ENCODE measurements at places on chromosomes 3 and 15. TPM values are rescaled to one million over a fixed set of nuclear protein-coding genes. Genes with fewer than 3 reads are reported as not detected.

- no peaks in the 10 kb centered on the region for H3K4me1 ChIP-seq
- no peak overlapping the region for H3K4me3 ChIP-seq
- H3K36me3 ChIP-seq = no peaks in the 10 kb centered on the region
- DNase-seq = no peak
- no peak overlapping the region for H3K27ac ChIP-seq
Measured at GRCh38 chr15:93524432-93524831, 435.4 kb upstream of the RGMA start.

GRCh38 chr3:160747422-160747821 lies 8.6 kb upstream of the PPM1L start:
- no peak overlapping the region for H3K4me3 ChIP-seq
- no peak for DNase-seq

DNA sequence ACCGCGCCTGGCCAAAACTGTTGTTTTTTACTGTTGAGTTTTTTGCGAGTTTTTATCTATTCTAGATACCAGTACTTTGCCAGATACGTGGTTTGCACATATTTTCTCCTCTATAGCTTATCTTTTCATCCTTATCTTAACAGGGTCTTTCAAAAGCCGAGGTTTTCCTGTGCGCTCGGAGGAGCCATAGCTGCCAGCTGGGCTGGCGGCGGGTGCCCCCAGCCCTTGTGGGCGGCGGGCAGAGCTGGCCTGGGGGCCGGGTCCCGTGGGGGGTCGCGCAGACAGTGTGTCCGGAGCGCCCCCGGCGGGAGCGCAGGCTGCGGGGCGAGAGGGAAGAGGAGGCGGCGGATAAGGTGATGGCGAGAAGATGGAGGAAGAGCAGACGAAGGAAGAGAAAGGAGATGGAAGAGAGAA lies 11.1 kb upstream of the EIF4A2 start:
- peak overlapping the region; percentile 77 for H3K27ac ChIP-seq
- no peak for DNase-seq
- no peaks in the 10 kb centered on the region for H3K36me3 ChIP-seq
- H3K4me1 ChIP-seq = peaks cover 16% of the 10 kb centered on the region

CHRNA3 gene
- total RNA-seq = not detected

CFAP161 gene
- total RNA-seq = not detected

DNA sequence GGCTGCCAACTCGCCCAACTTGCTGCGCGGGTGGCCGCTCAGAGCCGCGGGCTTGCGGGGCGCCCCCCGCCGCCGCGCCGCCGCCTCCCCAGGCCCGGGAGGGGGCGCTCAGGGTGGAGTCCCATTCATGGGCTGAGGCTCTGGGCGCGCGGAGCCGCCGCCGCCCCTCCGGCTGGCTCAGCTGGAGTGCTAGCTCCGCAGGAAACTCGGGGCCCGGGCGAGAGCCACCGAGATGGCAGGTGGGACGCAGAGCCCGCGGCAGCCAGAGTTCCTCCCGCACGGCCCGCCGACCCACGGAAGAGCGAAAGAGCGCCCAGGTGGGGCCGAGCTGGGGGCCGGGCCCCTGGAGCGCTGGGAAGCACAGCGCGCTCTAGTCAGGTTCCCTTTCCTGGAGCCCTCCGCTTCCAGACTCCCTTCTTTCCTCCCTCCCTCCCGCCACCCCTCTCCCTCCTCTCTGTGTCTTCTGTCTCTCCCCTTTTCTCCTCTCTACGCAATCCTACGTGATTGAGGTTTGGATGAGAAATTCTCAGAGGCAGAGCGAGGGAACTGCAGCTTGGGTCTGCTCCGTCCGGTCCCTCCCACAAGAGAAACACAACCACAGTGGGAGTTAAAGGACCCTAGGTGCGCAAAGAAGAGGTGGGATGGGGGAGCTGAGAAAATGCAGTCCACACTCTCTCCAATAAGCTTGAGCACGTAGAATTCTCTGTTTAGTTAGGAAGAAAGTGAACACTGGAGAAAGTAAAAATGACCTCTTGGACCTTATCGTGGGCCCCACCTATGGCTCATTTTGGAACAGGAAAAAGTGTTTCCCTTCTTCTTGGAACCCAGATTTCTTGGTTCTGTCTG lies 317.3 kb downstream of the FGF12 start:
- H3K36me3 ChIP-seq = no peaks in the 10 kb centered on the region
- H3K27ac ChIP-seq = no peak overlapping the region
- H3K4me1 ChIP-seq = peaks cover 2% of the 10 kb centered on the region
- H3K27me3 ChIP-seq = peaks cover 52% of the 10 kb centered on the region

ZNF35 gene
- total RNA-seq = 3.5 TPM

DNA sequence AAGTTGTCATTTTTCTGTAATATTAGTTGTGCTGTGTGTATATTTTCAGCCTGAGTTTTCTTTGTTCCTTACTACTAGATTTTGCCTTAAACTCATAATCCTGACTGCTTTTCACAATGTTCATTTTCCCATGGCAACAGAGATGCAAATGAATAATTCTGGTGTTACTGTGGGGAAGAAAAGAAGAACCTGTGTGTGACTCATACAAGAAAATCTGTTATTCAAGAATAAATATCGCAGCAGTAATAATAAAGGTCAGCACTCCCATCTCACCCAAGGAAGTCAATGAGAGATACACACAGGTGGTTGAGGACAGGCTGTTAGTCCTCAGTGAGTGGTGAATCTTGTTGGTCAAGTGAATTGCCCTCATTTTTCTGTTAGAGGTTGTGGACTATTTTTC lies 656.6 kb upstream of the NAALADL2 start:
- H3K27ac ChIP-seq = no peak overlapping the region
- no peak overlapping the region for H3K4me3 ChIP-seq
- no peaks in the 10 kb centered on the region for H3K27me3 ChIP-seq
- no peak for DNase-seq
- no peaks in the 10 kb centered on the region for H3K36me3 ChIP-seq

GRCh38 chr3:190127195-190127594 lies 6.5 kb upstream of the P3H2 start:
- H3K4me1 ChIP-seq = no peaks in the 10 kb centered on the region
- peaks cover 14% of the 10 kb centered on the region for H3K27me3 ChIP-seq
- no peaks in the 10 kb centered on the region for H3K36me3 ChIP-seq
- DNase-seq = no peak

ITIH1 gene
- not detected for total RNA-seq

DNA sequence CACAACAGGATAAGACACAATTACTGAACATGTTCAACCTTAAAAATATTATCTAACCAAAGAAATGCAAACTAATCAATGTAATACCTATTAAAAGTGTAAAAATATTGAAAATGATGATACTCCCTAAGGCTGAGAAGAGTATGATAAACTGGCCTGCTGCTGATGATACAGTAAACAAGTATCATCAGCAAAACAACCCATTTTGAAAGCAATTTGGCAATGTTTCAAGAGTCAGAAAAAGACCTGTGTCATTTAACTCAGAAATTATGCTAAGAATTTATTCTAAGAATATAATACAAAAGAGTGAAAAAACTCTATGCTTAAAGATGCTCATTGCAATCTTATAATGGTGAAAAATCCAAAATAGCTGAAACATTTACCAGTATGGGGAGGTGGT lies 22.1 kb downstream of the CCDC191 start:
- no peak overlapping the region for H3K27ac ChIP-seq
- DNase-seq = no peak
- H3K36me3 ChIP-seq = peaks cover 2% of the 10 kb centered on the region

SLC27A2 gene
- 30.3 TPM for total RNA-seq

FBXW12 gene
- total RNA-seq = not detected

- H3K27me3 ChIP-seq = no peaks in the 10 kb centered on the region
- H3K36me3 ChIP-seq = no peaks in the 10 kb centered on the region
- no peak overlapping the region for H3K27ac ChIP-seq
- peaks cover 11% of the 10 kb centered on the region for H3K4me1 ChIP-seq
Measured at GRCh38 chr15:22881739-22882440, 43.4 kb downstream of the NIPA2 start.

DNA sequence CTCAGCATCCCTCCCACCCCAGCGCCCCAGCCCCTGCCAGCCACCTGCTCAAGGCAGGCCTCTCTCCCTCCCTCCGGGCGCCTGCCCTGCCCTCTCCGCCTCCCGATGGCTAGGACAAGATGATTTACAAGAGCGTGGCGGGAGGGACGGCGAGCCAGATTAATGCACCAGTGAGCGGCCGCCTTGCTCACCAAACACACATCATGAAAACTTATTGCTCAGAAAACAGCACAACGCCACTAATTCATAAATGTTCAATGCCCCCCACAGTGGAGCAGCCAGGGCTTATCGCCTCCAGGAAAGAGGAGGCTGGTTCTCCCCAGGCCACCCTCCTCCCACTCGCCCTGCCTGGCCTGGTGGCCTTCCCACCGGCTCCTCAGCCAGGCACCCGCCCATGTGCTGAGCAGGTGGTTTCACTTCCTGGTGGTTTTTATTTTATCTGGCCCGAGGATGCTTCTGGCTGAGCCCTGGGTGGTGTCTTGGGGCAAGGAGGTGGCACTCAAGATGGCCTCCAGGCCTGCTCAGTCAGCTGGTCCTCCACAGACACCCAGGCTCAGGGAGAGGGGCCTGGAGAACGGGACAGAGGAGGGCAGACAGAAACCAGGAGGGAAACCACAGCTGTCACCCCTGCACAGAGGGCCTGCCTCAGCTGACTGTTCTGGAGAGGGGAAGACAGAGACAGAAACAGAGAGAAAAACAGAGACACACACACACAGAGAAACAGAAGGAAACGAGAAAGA lies 284.9 kb downstream of the UACA start:
- no peak for DNase-seq
- no peak overlapping the region for H3K4me3 ChIP-seq
- H3K36me3 ChIP-seq = peaks cover 9% of the 10 kb centered on the region
- peaks cover 40% of the 10 kb centered on the region for H3K4me1 ChIP-seq
- H3K27ac ChIP-seq = no peak overlapping the region

DNA sequence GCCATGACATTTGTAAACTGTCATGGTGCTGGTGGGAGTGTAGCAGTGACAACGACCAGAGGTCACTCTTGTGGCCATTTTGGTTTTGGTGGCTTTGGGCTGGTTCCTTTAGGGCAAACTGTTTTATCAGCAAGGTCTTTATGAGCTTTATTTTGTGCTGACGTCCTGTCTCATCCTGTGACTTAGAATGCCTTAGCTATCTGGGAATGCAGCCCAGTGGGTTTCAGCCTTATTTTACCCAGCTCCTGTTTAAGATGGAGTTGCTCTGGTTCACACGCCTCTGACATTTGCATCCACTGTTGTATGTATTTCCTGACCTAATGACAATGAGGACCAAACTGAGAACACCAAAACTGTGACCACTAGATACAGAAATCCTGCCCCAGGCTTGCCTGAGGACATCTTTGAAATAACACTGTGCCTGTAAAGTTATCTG lies 37.6 kb downstream of the RAB8B start:
- H3K36me3 ChIP-seq = peaks cover 41% of the 10 kb centered on the region
- H3K27ac ChIP-seq = no peak overlapping the region
- peaks cover 33% of the 10 kb centered on the region for H3K4me1 ChIP-seq
- H3K4me3 ChIP-seq = no peak overlapping the region
- no peaks in the 10 kb centered on the region for H3K27me3 ChIP-seq

GRCh38 chr3:26484140-26484539 lies 138.4 kb upstream of the LRRC3B start:
- no peaks in the 10 kb centered on the region for H3K27me3 ChIP-seq
- DNase-seq = no peak
- H3K4me1 ChIP-seq = no peaks in the 10 kb centered on the region
- H3K4me3 ChIP-seq = no peak overlapping the region
- no peaks in the 10 kb centered on the region for H3K36me3 ChIP-seq

DNA sequence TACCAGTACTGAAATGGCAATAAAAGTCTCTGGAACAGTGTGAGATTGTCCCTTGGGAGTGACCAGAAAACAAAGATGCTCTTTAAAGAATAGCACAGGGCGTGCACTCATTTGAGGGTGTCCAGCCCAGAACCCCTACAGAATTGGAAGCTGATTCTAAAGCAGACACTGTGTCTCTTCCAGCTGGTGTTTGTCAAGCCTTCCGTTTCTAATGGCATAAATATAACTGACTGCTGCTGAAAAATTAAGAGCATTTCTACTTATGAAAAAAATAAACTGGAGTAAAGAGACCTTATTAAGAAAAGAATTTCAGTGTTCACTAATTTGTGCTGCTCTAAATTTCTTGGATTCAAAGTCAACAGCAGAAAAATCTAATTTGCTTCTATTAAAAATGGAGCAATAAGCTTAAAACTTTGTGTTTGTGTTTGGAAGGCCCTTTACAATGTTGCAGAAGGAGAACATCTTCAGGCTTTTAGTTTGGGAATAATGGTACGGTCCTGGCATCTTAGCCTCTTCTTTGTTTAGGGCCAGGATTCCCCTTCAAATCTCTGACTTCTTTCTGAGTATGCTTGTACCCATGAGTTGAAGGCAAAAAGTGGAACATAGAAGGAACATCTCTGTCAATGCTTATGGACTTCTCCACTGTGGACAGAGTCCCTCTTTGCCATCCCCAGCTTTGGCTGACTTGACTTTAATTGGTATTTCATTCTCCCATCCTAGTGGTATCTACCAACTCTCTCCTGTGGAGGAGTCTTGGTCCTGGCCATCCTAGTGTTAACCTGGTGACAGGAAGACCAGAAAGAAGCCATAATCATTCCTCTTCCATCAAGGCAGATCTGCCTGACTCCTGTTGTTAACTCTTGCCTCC lies 65.9 kb downstream of the THSD4 start:
- DNase-seq = no peak
- H3K27me3 ChIP-seq = no peaks in the 10 kb centered on the region
- no peak overlapping the region for H3K27ac ChIP-seq
- no peaks in the 10 kb centered on the region for H3K4me1 ChIP-seq
- no peaks in the 10 kb centered on the region for H3K36me3 ChIP-seq

DNA sequence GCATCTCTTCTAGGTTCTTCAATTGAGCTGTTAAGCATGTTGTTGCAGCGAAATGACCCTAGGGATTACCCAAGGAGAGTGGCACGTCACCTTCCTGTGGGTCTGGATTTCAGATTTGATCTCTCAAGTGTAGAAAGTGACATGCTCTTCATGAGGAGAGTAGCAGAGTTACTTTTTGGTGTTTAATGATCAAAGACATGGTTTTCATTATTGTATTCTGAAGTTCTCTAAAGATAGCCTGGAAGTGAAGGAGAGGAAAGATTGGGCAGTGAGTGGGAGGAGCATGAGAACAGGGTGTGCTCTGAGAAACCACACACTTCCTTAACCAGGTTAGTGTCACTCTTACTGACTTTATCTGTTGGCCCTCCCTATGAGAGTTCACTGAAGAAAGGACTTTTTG lies 153.6 kb downstream of the AKAP13 start:
- H3K27me3 ChIP-seq = no peaks in the 10 kb centered on the region
- peaks cover 31% of the 10 kb centered on the region for H3K36me3 ChIP-seq
- no peak for DNase-seq
- peaks cover 24% of the 10 kb centered on the region for H3K4me1 ChIP-seq
- H3K4me3 ChIP-seq = no peak overlapping the region
- peak overlapping the region; percentile 24 for H3K27ac ChIP-seq
